ENCODE measurements at places on chromosomes 5 and 9. TPM values are rescaled to one million over a fixed set of nuclear protein-coding genes. Genes with fewer than 3 reads are reported as not detected.

DNA sequence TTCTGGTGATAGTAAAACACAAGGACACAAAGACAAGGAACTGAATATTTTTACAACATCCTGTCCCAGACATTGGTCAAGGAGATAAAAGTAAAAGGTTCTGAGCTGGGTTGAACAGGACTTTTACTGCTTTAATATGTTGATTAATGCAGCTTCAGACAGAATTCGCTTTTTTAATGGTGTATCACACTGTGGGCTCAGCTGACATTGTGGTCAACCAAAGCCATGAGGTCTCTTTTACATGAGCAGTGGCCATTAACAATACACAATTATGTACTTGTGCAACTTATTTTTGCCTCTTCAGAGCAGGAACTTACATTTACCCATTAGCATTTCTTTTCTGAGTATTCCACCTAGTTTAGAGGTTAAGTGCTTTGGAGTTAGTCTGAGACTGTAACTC, 22.8 kb upstream of the ERBIN start:
- DNase-seq = no peak

DNA sequence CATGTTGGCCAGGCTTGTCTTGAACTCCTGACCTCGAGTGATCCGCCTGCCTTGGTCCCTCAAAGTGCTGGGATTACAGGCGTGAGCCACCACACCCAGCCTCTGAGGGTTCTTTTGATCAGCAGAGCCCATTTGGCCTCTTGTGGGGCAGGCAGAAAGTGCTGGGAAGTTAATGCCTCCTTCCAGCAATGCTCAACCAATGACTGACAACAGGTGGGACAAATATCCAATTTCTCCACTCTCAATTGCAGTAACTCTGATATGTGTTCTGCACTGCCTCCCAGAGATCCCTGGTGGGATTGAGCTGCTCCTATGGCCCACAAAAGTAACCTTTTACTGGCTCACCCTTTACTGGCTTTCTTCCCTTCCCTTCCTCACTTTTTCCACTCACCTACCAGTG, 79.9 kb upstream of the APC start:
- no peak for DNase-seq

- DNase-seq = no peak
Measured at GRCh38 chr9:83419961-83420360, 118.2 kb downstream of the FRMD3 start.

DNA sequence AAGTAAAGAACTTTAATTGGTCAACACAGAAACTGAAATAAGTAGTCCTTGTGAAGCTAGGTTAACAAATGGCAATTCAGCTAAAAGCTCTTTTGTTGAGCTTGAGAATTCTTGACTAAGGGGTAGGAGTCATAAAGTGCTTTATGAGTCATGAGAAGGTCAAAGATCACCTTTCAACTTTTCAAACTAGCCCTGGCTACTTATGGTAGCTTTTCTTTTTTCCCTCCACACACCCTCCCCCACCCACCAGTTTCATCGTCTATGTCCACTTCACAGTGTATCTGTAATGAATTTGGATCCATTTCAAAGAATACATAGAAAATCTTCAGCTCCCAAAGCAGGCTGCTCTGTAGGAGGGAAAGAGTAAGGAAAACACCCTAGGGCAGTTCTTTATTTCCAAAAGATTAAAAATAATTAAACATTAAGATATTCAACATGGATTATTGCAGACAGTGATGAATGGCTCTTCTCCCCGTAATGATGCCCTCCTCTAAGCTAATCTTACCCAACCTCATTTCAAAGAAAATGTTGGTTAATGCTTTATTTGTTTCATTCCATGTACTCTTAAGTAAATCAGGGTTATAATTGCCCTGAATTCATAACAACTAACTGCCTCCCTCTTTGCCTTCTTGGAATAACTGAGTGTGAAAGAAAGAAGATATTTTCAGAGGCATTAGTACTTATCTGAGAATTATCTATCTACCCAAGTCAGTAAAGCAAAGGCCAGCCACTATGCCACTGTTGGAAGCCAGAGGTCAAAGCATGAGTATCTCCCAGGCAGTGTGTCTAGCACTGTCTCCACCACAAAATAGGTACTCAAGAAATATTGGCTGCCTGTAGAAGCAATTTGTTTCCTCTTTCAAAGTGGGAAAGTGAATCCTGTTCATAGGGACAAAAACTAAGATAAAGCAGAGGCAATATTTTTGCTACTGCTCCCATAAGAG, 290.6 kb downstream of the PIK3R1 start:
- peak; percentile 86 for DNase-seq

GRCh38 chr9:107447081-107447480, 42.5 kb downstream of the KLF4 start:
- DNase-seq = no peak

DNA sequence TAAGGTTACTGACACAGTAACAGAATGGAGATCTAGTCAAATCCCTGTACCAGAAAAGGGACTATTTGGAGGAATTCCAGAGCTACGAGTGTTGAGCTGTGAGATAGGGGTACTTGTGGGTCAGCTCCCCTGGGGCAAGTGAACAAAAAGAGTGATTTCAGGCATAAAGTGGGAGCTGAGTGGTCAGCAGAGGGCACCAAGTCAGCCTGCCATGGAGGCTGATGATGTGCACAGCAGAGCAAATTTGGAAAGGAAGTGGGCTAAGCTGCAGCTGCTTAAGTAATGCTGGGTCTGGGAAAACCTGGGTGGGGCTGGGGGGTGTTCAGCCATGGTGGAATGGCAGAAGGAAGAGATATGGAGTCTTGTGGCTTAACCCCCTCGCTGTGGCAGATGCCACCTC, 327.9 kb downstream of the NTRK2 start:
- DNase-seq = no peak

DNA sequence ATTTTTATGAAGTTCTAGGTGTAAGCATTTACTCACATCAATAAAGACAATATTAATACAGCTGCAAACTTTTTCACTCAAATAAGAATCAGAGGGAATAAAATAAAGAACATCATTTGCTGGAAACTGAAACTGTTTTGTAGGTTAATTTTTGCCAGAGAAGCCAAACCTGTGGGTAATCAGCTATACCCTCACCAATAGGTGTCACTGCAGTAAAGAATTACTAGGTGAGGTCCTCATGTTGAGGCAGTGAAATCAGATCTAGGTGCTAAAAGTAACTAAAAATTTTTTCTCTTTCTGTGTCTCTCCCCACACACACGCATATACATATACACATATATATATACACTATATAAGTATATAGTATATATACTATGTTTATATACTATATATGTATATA, 1016.3 kb upstream of the SEMA6A start:
- DNase-seq = no peak

- DNase-seq = peak; percentile 79
Measured at GRCh38 chr9:129483415-129484351, 137.2 kb downstream of the C9orf50 start.

DNA sequence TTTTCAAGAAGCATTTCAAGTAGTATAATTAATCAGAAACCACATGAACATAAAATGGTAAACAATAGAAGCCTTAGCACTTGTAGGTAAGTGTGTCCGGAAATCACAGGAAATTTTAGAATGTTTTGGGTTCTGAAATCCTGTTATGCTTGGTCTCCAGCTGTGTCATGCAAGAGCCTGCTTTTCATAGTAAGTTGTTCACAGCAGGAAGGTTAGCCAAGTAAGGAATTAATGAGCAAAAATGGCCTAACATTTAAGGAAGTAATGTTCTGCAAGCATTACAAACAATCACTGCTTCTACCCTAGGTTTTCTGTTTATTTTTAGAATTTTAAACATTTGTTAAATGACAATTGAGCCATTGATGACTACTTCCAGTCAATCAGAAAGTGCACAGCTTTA, 669.5 kb downstream of the SLCO4C1 start:
- DNase-seq = no peak

- DNase-seq = no peak
Measured at GRCh38 chr5:173881811-173882575, 6.2 kb upstream of the CPEB4 start.

- DNase-seq = no peak
Measured at GRCh38 chr5:131068893-131069643, 96.0 kb downstream of the HINT1 start.

GRCh38 chr5:73606206-73606753, 19.7 kb upstream of the ARHGEF28 start:
- no peak for DNase-seq

- no peak for DNase-seq
Measured at GRCh38 chr5:60856066-60856465, 12.0 kb upstream of the ELOVL7 start.

DNA sequence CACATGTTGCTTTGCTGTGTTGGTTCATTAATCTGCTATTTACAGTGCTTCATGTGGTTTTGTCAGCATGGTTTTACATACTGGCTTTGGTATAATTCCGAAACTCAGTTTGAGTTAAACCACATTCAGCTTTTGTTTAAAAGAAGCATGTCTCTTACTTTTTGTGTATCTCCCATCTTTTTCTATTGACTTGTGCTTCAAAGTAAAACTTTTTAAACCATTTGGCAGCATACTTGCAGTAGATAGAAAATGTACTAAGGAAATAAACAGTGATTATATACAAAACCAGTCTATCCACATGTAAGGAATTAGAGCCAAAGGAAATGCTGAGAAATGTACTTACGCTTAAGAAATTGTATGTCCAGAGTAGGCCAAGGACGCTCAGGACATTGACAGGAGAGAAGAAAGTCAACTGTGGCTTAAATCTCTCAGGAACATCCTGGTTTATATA, 286.9 kb downstream of the ARHGEF28 start:
- DNase-seq = no peak

DNA sequence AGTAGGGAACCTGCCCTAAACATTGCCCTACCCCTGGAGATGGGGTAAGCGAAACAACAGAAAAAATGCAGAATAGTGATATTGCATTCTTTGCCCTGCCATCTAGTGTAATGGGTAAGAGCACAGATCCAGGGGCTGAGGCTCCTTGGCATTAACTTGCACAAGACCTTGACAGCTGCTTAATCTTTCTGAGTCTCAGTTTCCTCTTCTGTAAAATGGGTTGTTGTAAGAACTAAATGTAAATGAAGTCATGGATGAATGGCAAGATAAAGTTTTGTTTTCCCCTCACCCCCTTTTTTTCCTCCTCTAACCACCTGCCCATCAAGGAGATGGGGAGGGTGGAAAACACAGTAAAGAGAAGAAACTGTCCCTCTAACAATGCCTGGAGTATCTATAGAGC, 47.7 kb upstream of the ZNF366 start:
- no peak for DNase-seq

- no peak for DNase-seq
Measured at GRCh38 chr5:146321571-146321970, 17.1 kb upstream of the POU4F3 start.

DNA sequence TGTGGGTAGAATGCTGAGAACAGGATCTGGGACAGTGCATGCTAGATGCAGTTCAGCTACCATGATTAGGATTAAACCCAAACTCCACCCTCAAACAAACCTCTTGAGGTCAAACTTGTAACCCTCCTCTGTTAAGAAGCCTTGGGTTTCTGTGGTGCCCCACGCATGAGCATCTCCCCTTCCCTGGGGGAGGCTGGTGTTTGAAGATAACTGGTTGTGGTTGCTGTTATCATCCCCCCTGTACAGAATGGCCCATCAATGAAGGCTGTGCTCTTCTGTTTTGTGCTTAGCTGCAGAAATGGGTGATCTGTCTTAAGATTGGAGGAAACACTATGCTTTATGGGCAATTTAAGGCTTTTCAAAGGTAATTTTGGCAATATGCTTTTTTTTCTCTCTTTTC, 4.4 kb upstream of the DAB2IP start:
- no peak for DNase-seq

DNA sequence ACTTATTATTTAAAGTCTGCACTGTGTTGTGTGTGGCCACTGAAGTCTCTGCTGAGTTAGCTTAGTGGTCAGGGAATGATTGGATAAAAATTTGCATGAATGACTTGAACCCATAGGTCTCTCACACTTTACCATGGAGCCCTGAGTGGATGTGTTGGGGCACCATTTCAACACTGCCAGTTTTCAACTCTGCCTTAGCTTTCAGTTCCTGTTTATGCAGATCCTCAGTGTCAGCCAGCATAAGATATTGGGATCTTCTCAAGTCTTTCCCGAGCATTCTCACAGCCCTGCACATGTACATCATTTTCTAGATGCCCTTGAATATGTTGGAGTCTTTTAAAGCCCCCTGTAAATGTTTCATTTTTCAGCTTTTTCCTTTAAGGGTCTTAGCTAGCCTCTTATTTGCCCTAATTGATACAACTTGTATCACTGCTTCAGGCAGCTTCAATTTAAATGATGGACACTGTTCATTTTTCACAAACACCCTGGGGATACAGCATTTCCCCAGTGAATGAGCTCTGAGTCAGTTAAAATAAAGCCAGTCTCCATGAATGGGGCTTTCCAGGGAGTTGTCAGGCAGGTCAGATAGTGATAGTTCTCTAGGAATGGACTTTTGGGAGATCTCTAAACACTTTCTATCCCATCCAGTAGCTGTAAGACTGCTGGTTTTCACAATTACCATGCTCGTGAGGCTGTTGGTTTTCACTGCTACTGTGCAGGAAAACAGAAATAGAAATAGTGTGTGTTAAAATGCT, 211.9 kb upstream of the PAPPA start:
- DNase-seq = no peak

- DNase-seq = no peak
Measured at GRCh38 chr5:129593525-129593924, 133.4 kb downstream of the ADAMTS19 start.

- no peak for DNase-seq
Measured at GRCh38 chr5:21889581-21889980, 963.6 kb downstream of the CDH12 start.

- DNase-seq = no peak
Measured at GRCh38 chr5:40911266-40911665, 2.0 kb downstream of the C7 start.

DNA sequence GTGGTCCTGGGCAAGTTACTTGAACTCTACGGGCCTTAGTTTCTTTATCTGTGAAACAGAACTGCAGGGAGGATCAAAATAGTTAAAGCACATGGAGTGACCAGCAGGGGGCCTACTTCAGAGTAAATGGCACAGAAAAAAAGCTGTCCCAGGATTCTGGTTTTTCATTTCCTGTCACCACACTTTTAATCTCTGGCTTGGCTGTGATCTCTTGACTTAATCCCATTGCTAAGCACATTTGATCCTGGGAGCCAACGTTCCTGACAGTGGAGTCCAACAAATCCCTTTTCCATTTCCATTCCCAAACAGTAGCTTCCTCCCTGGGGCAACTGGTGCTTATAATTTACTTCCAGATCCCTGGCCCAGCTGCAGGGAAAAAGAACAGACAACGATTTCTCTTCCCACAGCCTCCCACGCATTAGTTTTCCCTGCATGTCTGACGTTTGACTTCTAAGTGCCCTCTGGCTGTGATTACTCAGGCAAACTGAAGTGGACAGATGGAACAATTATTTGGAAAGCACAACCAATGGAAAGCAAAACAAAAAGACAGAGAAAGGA, 136.5 kb upstream of the STK32A start:
- DNase-seq = peak; percentile 2

GRCh38 chr9:16074963-16075362, 522.1 kb downstream of the CCDC171 start:
- DNase-seq = no peak

Gene MOB3B
- total RNA-seq = not detected

Gene SLC6A7
- total RNA-seq = not detected

Gene PAIP2
- 41.9 TPM for total RNA-seq

Gene PTGDS
- total RNA-seq = not detected

Gene GRXCR2
- not detected for total RNA-seq

Gene HAUS6
- total RNA-seq = 17.0 TPM

Measured in Caki2 (cell line).